ENCODE measurements at places on chromosomes 1 and 21. TPM values are rescaled to one million over a fixed set of nuclear protein-coding genes. Genes with fewer than 3 reads are reported as not detected.

The MTARC1 gene
- total RNA-seq = not detected

The IL24 gene
- total RNA-seq = 3.1 TPM

DNA sequence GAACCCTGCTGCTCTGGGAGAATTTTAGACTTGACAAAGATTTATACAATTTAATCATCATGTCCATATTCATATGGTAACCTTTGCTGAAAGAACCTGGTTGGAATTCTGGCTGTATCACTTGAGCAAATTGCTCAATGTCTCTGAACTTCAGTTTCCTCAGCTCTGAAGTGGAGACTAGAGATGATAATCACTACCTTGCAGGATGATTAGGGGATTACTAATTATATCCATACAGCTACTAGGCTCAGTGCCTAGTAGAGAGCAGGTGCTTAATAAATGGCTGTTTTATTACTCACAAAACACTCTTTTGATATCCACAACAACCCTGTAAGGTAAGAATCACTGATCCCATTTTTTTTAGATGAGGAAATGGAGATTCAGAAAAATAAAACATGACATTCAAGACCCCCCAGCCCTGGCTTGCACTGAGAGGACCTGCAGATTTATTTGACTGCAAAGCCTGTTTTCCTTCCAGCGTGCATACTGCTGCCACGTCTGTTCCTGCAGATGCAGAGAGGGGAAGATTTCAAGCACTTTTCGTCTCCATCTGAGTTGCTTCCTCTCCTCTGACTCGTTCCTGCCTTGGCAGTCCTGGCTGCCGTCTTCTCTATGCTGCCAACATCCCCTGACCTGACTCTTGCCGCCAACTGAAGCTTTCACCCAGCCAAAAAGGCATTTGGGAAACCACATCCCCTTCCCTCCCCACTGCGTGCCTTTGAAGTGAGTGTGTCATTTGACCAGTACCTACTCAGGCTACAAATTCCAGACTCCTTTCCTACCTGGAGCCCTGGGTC lies 203.0 kb downstream of the PLPP3 start:
- DNase-seq = no peak

- DNase-seq = no peak
These were observed 3.9 kb upstream of the AIRE start for GRCh38 chr21:44281801-44282200.

DNA sequence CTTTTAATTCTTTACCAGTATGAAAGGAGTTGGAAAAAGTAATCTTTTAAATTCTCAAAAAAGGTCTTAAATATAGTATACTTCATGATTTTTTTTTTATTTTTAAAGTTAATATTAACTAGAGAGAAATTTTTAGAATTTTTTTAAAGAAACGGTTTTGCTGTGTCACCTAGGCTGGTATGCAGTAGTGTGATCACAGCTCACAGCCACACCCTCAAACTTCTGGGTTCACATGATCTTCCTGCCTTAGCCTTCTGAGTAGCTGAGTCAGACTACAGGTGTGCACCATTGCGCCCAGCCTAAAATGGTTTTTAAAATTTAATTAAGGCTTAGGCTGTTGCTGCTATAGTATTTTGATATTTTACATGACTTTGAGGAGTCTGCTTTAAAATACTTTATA lies 52.4 kb downstream of the TLCD4 start:
- no peak for DNase-seq

DNA sequence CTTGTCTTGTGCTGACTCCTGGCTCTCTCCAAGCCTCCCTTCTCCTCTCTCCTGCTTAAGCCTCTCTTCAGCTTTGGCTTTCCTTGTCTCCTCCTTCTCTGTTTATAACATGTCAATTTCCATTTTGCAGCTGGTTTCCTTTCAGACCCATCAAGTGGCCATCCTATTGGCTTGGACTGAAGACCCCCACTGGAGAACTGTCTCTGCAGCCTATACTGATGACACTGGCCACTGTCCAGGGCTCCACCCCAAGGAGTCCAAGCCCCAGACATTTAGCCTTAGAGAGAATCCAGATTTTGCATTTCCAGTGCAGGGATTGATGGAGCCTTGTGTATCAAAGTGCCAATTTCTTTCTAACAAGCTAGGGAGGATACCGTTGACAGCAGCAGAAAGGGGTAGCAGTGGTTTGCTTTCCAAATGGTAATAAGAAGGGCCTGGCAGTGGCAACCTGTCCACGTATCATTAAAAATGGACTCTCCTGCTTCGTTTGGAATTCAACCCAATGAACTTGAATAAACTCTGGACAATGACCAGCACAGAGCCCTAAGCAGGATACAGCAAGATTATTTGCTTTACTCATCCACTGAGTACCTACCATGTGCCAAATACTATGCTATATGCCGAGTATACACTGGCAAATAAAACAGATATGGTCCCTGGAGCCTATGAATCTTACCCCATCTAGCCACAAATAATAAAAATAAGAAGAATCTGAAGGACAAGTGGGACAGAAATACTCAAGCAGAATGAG lies 6.5 kb downstream of the OVAAL start:
- no peak for DNase-seq
